ENCODE measurements at places on chromosomes 12 and 14.
A peak's percentile ranks its signal among the peaks of the same experiment; 100 is the strongest.

GRCh38 chr14:93042968-93043940, 72.5 kb downstream of the ITPK1 start:
- DNase-seq: no peak

DNA sequence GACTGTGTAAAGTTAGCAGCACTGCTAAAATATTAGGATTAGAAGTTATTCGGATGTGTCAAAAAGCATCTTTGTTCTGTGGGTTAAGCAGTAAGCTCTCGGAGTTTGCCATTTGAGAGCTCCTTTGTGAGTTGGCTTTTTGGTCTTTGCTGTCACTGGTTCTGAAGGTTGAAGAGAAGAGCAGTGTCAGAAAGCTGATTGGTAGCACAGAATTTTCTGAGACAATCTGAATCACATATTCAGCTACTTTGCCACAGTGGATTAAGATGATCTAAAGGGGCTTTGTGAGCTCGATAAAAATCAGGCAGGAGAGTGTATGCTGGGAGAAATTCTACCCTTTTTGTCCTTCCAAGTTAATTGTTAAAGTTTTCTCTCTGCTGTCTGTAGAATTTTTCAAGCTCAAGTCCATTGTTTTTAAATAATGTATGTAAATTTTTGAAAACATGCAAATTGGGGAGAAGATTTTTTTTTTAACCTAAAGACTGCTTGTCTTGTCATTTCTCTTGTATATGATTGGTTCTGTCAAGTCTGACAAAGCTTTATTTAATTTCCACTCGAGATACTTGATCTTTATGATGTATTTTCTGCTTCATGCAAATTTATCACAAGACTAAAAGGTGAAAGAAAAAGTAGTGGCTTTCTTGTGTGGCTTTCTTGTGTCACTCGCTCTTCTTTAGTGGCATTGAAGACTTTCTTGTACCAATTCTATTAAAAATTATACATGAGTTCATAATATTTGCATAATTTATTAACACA, 307.3 kb downstream of the EGLN3 start:
- DNase-seq: no peak

- DNase-seq: no peak
Observed at GRCh38 chr12:5402009-5402935, 29.6 kb upstream of the NTF3 start.

DNA sequence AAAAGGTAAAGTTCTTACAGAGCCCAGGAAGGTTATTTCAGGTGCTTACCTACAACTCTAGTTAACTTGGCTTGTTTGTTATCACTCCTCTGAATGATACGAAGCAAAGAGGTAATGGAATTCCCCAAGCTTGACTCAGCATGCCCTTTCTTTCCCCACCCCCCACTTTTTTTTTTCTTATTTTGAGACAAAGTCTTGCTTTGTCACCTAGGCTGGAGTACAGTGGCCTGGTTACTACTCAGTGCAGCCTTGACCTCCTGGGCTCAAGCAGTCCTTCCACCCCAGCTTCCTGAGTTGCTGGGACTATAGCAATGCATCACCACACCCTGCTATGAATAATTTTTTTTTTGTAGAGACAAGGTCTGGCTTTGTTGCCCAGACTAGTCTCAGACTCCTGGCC, 17.1 kb upstream of the YBX3 start:
- DNase-seq: no peak

DNA sequence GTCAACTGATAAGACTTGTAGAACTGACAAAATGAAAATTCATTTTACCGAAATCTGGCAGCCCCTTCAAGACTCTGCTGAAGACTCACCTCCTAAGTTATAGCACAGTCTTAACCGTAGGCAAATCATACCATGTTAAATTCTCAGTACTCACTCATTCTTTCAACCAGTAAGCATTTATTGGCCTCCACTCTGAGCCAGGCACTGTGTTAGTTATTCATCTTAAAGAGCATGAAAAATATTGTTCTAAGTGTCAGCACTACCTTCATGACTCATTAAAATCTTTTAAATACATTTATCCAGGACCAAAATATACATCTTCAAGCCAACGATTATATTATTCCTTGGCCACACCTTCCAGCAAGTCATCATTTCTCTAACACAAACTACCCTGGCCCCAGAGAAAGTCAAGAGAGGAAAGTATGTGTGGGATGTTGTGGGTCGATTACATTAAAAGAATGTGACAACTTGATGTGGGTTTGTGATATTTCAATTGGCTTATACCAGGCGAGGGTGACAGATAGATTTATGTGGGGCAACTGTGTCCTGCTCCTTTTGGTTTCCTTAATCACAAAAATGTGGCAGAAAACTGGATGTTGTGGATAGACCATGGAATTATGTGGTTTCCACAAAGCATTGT, 55.0 kb downstream of the TMEM30B start:
- no peak for DNase-seq

GRCh38 chr14:63454863-63455622, 88.1 kb downstream of the PPP2R5E start:
- DNase-seq: no peak

DNA sequence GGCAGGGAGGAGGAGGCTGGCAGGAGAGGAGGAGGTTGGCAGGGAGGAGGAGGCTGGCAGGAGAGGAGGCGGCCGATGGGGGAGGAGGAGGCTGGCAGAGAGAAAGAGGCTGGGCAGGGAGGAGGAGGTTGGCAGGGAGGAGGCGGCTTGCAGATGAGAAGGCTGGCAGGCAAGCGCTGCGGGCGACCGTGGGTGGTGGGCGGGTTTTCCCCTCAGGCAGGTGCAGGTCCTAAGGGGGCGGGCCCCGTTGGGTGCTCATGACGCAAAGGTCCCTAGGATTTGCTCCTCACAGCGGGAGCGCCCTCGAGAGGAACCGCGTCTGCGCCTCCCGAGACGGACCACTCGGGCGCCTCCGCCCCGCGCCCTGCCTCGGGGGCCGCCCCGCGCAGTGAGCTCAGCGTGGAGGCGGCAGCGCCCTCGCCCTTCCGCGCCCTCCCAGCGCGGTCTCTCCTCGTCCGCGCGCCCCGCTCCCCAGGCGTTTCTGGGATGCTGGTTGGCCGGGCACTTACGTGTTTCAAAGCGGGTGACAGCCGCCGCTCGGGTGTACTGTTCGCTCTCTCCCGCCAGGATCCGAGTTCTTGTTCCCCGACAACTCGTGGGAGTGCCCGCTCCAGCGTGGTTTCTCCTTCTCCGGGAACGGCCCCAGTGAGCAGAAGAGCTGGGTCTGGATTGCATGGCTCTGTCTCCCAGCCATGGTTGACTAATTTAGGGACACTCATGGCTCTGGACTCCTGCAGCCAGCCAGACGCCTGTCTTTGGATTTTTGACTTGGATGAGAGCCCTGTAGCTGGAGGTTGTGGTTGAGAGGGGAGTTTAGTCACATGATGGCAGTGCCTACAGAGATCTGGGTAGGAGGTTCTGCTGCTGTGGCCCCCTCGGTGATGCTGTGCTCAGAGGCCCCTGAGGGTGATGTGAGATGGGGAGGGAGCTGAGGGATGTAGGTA, 64.1 kb upstream of the PPP4R3A start:
- peak; percentile 92 for DNase-seq

All from stimulated activated naive CD8-positive, alpha-beta T cell treated with anti-CD3 and anti-CD28 coated beads, Interleukin-15, Interleukin-2, amounts not matched to agents 100 U/mL and 50 U/mL, for 24 hours (primary cell).